ENCODE measurements at places on chromosomes 12 and 14.

- no peak for DNase-seq
Measured at GRCh38 chr12:93868771-93869170, 191.6 kb downstream of the CRADD start.

GRCh38 chr14:21496453-21496852 lies 14.7 kb downstream of the METTL3 start:
- no peak for DNase-seq

DNA sequence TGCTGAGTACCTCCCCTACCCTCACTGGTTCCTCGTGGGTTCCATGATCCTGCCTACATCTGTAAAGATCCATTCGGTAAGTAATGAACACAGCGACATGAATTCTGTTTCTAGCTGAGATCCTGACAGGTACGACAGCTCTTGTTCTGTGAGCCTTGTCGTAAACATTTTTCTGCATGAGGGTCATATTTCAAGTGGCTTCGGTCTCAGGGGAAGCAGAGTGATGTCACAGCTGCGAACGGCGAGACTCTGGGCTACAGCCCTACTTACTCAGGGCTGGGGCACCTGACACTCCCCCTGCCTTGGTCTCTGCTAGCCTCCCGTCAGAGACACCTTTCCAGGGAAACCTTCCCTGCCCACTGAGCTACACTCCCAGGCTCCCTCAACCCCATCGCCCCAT lies 85.8 kb downstream of the RBM19 start:
- no peak for DNase-seq

- no peak for DNase-seq
Measured at GRCh38 chr12:120229487-120230325, 28.8 kb upstream of the RPLP0 start.

GRCh38 chr14:23460960-23461359 lies 8.5 kb upstream of the NGDN start:
- no peak for DNase-seq

- DNase-seq: no peak
Measured at GRCh38 chr12:98211909-98212695, 303.3 kb upstream of the TMPO start.

DNA sequence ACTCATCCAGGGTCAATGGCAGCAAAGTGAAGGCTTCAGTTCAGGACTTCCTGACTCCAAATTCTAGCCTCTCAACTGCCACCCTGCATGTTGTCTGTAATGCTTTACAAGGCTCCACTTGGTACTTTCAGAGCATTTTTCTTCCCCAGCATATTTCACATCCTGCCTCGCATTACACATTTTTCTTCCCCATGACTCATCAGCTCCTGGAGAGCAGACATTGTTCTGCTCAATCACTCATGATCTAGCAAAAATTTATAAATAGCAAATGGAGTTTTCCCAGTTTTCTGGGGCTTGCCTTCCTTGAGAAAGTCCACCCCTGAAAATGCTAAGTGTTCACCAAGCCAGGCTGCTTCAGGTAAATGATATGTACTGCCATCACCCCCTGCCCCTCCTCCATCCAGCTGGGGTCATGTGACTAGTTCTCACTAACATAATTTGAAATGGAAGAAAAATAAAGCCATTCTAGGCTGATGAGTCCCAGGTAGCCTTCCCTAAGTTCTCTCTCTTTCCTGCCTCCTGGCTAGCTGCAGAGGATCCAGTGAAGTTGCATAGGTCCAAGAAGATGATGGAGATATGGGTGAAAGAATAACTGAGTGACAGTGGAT lies 69.4 kb downstream of the ARMH4 start:
- no peak for DNase-seq

- DNase-seq: no peak
Measured at GRCh38 chr12:42958291-42958674, 368.7 kb upstream of the PRICKLE1 start.

DNA sequence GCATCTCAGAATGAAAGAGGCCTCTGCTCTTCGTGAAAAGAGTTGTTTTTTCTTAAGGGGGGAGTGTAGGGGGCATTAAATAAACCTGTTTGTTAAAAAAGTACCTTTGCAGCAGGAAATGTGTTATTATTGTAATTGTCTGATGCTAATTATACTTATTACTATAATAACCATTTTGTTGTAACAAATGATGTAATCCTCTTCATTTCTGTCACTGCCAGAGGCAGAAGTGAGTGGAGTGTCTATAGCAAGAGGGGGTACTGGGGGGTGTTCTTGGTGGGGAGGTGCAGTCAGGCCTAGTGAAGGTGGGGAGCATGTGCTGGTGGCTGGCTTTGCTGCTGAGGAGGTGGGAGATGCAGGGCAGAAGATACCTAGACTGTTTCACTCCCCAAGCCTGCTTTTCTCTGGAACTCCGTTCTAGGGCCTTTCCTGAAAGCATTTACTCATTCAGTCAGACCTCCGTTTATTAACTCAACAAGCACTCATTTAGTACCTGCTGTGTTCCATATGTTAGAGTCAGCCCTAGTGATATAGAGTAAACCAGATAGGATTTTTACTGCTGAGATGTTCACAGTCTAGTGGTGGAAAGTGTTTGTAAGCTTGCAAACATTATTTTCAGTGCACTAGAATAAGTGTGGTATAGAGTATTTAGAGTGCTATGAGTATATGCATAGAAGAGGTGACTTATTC lies 77.5 kb upstream of the CISTR start:
- DNase-seq: no peak

DNA sequence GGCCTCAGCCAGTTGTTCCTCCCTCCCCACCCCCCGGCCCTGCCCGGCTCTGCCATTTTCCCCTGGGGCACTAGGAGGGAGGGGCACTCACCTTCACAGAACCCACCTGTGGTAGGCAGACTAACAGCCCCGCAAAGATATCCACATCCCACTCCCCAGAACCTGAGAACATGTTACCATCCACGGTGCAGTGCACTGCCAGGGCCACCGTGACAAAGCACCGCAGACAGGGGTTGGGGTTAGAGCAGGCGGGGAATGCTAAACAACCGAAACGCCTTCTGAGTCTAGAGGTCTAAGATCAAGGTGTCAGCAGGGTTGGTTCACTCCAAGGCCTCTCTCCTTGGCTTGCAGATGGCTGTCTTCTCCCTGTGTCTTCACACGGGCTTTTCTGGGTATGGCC lies 57.4 kb upstream of the NCOR2 start:
- DNase-seq: no peak

DNA sequence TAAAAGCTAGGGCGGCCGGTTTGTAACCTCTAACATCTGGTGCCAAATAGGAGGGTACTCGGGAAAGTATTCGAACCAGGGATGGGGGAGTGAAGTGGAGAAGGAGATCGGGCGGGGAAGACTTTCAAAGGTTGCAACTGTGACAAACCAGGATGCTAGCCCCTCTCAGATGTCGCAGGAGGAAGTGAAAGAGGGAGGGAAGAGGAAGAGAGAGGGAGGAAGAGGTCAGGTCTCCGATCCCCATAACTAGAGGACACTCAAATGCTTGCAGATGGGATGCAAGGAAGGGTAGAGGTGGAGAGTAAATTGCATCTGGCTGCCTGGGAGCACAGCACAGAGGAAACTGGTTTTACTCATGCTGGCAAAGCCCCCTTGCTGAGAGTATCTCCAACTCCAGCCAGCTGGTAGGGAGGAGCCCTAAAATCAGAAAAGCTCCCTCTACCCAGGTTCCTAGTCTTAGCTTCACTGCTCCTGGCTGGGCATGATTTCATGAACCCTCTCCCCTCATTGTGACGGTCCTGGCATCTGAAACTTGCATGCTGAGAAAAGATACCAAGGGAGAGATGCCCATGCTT lies 696.7 kb upstream of the TBX3 start:
- no peak for DNase-seq

Data from stimulated activated naive CD4-positive, alpha-beta T cell (primary cell).